ENCODE measurements at places on chromosomes 6 and 20. TPM values are rescaled to one million over a fixed set of nuclear protein-coding genes. Genes with fewer than 3 reads are reported as not detected.

The STK38 gene
- total RNA-seq = 91.6 TPM

The MRPL2 gene
- 47.3 TPM for total RNA-seq

The PRL gene
- total RNA-seq = not detected

The LY6G6F gene
- not detected for total RNA-seq

The MYB gene
- total RNA-seq = 6.4 TPM

The OR12D3 gene
- total RNA-seq = not detected

The PXT1 gene
- 0.17 TPM for total RNA-seq

The DZANK1 gene
- total RNA-seq = 0.96 TPM

The KIAA0408 gene
- total RNA-seq = 4.1 TPM

The OLIG3 gene
- total RNA-seq = not detected
